SW480 (cell line): ENCODE measurements at places on chromosomes 3 and 15.

DNA sequence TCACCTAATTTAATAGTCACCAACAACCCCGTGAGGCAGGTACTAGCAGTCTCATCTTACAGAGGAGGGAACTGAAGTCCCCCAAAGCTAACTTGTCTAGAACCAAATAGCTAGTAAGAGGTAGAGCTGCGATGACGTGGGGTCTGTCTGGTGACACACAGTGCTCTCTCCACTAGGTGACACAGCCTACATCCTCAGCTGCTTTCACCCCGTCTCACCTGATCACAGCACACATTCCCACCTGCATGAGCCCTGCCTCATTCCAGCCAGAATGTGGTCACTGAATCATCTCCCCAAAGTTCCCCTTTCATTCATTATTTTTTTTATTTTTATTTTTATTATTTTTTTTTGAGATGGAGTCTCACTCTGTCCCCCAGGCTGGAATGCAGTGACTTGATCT is 21.3 kb upstream of the MAGEF1 start:
- peak; percentile 62 for DNase-seq

DNA sequence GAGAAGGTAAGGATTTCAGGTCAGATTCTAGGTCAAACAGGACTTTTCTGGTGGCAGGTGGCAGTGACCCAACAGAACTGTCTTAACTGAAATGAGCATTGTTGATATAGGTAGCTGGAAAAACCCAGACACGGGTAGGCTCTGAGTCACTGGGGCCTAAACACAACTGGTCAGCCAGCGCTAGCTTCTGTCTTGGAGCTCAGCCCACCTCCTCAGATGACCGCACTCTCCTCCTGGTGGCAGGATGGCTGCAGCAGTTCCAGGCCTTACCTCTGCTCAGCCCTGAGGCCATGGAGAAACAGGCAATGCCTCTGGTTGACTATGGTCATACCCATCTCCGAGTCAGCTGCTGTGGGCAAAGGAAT is 61.1 kb upstream of the GATA2 start:
- no peak for DNase-seq

- DNase-seq = no peak
These were observed 46.1 kb upstream of the TUSC7 start for GRCh38 chr3:116663161-116664110.

DNA sequence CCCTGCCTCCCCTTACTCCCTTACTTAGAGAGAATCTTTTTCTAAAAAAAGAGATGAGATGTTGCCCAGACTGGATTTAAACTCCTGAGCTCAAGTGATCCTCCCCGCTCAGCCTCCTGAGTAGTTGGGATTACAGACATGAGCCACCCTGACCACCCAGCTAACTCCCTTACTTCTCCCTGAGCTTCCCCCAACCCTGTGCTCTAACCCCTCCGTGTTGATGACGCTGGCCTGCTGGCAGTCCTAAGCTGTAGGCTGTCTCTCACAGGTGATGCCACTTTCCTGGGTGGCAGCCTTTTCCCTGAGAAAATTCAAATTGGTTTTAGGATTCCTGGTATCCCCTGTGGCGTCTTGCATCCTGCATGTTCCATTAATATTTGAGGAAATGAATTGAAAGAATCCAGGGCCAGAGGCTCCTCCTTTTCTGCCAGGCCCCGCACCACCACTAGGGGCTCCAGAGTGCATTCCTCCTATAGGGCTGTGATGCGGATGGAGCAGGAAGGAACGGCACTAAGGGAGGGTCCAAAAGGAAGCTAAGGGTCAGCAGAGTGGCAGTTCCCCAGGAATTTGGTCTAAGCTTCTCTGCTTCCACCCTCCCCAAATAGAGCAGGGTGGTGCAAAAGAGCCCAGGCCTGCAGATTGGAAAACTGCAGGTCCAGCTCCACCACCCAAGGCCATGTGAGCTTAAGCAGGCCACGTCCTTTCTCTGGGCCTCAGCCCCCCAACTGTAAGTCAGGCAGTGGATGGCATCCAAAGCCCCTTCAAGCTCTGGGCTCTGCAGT is 101.1 kb downstream of the DAPK2 start:
- DNase-seq = peak; percentile 28

GRCh38 chr3:17782751-17783150 is 40.3 kb upstream of the TBC1D5 start:
- DNase-seq = no peak
